Left kidney (tissue), 8 donors: ENCODE measurements at places on chromosomes 1 and 21. TPM values are rescaled to one million over a fixed set of nuclear protein-coding genes. Genes with fewer than 3 reads are reported as not detected.

NPR1 gene
- 61.2 TPM for polyA plus RNA-seq

- no peak for DNase-seq
These were observed 9.2 kb downstream of the UAP1 start for GRCh38 chr1:162570718-162571117.

GRCh38 chr21:38337793-38338192 is 81.0 kb downstream of the KCNJ15 start:
- DNase-seq: no peak

GRCh38 chr1:213054733-213055591 is 3.9 kb downstream of the RPS6KC1 start:
- DNase-seq: no peak

- DNase-seq: no peak
These were observed 23.3 kb upstream of the OTUD3 start for GRCh38 chr1:19858893-19859292.
